ENCODE measurements at places on chromosomes 7 and 10.
A peak's percentile ranks its signal among the peaks of the same experiment; 100 is the strongest.

GRCh38 chr7:137366995-137367394, 23.5 kb upstream of the PTN start:
- no peak for DNase-seq

- DNase-seq: no peak
These were observed 1.2 kb downstream of the NUB1 start for GRCh38 chr7:151342811-151343210.

DNA sequence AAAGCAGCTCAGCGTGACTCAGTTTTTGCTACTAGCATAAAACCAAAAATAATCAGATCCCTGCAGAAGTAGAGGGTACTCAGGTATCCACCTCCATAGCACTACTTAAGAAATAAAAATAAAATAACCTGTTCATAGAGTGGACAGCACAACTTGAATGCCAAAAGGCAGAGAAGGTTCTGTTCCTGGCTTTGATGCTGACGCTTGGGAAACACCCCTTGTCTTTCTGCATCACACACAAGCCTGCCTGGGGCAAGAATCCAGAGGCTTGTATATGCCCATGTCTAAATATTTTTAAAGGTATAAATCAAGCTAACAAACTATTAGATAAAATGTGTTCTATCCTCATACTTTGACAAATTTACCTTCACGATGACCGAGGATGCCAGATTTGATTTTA, 207.3 kb downstream of the KIAA1217 start:
- no peak for DNase-seq

DNA sequence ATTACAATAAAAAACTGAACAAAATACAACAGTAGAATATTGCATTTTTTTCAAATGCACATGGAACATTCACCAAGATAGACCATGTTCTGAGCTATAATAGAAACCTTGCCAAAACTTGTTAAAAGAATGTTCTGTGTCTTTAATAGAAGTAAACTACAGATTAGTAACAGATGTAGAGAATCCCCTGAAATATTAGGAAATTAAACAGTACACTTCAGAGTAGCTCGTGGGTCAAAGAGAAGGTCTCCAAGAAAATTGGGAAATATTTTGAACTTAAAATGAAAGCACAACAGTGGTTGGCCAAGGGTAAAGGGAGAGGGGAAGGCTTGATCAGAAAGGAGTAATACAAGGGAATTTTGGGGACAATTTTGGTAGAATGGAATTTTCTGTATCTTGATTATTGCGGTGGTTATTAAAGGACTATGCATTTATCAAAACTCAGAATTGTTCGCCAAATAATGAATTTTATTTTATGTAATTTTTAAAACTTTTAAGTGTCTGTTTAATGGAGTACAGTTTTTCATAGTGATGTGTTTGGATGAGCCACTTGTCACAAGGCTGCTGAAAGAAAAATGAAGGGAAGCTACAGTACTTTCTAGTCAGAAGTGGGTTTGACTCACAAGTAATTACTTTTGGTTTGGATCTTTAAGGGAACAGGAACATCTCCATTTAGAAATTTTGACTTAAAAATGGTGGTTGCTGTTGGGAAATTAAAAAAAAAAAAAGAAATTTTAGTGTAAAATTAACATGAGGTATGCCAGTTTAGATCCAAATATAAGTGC, 10.2 kb downstream of the PLEKHA8 start:
- DNase-seq: no peak

DNA sequence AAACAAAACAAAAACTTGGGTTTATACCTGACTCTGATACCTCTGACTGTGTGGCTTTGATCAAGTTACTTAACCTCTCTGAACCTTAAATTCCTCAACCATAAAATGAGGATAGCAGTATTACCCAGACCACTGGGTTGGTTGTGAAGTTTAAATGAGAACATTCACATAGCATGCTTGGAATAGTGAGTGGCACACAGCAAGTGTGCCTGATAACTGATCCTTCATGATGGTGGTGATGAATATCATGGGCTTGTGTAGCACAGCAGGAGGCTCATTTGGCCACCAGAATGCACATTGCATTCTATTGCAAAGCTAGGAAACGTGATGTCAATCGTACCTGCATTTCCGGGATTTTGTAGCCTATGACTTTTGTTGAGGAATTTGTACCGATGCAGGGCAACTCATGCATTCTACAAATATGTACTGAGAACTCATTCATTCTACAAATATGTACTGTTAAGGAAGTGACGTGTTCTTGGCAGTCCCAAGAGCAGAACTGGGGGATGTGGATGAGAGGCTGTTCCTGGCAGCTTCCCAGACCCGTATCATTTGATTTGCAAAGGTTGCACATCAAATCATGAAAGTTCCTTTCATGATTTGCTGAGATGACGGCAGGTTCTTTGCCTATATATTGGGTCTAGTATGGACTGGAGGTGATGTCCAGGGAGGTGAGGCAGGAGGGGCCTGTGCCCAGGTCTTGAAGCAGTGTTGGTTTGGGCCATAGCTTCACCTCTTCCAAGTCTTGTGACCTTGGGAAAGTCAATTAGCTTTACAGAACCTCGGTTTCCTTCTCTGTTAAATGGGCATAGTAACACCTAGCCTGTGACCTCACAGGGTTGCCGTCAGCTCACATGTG, 94.6 kb upstream of the SMNDC1 start:
- DNase-seq: peak; percentile 88

Data from Daoy (cell line).